ENCODE measurements at places on chromosomes 7 and 10.
A peak's percentile ranks its signal among the peaks of the same experiment; 100 is the strongest.

- H3K27me3 ChIP-seq = peaks cover 26% of the 10 kb centered on the region
- DNase-seq = no peak
- peaks cover 9% of the 10 kb centered on the region for H3K36me3 ChIP-seq
- no peak overlapping the region for H3K27ac ChIP-seq
- peaks cover 3% of the 10 kb centered on the region for H3K4me1 ChIP-seq
These were observed 800 bp downstream of the MINDY3 start for GRCh38 chr10:15859509-15859905.

- DNase-seq = no peak
- H3K27ac ChIP-seq = no peak overlapping the region
- H3K36me3 ChIP-seq = no peaks in the 10 kb centered on the region
- H3K27me3 ChIP-seq = no peaks in the 10 kb centered on the region
- H3K4me1 ChIP-seq = peaks cover 8% of the 10 kb centered on the region
These were observed 632.5 kb downstream of the TNS3 start for GRCh38 chr7:46949270-46949931.

DNA sequence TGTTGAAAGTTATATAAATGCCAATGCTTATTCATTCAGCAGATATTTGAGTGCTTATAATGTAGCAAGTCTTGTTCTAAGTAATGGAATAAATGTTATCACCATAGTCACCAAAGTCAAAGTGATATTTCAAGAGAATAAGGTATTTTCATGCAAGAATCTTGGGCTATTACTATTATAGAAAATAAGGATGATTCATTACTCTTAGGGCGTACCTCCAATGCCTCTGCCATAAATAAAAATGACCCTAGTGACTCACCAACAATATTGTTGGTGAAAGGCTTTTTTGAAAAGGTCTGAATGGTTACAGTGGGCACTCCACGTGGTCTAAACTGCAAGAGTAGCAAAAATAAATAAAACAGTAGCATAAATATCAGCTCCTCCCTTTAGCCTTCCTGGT lies 68.4 kb downstream of the RALA start:
- H3K4me1 ChIP-seq = no peaks in the 10 kb centered on the region
- peaks cover 67% of the 10 kb centered on the region for H3K36me3 ChIP-seq
- H3K4me3 ChIP-seq = no peak overlapping the region
- no peak for DNase-seq
- H3K27ac ChIP-seq = no peak overlapping the region
- H3K27me3 ChIP-seq = no peaks in the 10 kb centered on the region

GRCh38 chr10:6980353-6980752 lies 400.3 kb upstream of the PRKCQ start:
- H3K36me3 ChIP-seq = no peaks in the 10 kb centered on the region
- no peak for DNase-seq
- H3K27me3 ChIP-seq = no peaks in the 10 kb centered on the region

- H3K27me3 ChIP-seq = no peaks in the 10 kb centered on the region
- H3K27ac ChIP-seq = no peak overlapping the region
- no peak for DNase-seq
- H3K4me3 ChIP-seq = no peak overlapping the region
- no peaks in the 10 kb centered on the region for H3K4me1 ChIP-seq
- H3K36me3 ChIP-seq = peaks cover 5% of the 10 kb centered on the region
These were observed 16.3 kb downstream of the REEP3 start for GRCh38 chr10:63537536-63537935.

GRCh38 chr7:711093-711921 lies 15.2 kb upstream of the DNAAF5 start:
- no peaks in the 10 kb centered on the region for H3K36me3 ChIP-seq
- H3K4me1 ChIP-seq = no peaks in the 10 kb centered on the region
- H3K27me3 ChIP-seq = no peaks in the 10 kb centered on the region
- no peak overlapping the region for H3K27ac ChIP-seq
- DNase-seq = no peak

DNA sequence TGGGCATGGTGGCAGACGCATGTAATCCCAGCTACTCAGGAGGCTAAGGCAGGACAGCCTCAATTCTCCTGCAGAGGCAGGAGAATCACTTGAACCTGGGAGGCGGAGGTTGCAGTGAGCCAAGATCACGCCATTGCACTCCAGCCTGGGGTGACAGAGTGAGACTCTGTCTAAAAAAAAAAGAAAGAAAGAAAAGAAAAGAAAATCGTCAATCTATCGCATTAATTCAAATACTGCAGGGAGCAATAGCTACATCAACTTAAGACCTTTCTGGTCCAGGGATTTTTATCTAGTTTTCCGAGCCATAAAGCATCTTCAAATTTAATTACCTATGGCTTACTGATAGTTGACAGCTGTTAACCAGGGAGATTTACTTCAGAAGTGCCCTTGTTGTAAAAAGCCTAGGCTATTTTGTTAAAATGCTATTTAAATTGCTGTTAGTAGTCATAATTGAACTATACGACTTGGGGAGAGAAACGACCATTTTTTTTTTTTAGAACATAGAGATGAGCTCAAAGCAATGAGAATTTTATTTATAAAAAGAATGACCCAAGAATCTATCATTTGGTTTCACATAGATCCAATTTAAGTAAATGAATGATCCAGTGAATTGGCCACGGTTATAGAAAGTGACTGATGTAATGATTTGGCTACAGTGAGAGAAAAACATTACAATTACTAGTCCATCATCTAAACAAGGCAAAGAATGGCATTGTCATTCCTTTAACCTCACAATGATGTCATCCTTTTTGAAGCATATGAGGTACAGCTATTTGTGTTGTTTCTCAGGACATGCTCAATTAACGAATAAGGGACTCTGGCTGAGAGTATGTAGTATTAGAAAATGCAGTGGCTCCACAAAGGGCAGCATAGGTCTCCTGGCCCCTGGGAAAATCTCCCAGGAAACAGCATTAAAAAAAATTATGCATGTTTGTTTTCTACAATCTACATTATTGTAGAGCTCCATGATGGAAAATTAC lies 85.3 kb downstream of the SEMA3C start:
- peak overlapping the region; percentile 79 for H3K27ac ChIP-seq
- DNase-seq = no peak
- H3K4me1 ChIP-seq = peaks cover 7% of the 10 kb centered on the region
- no peaks in the 10 kb centered on the region for H3K27me3 ChIP-seq
- H3K4me3 ChIP-seq = no peak overlapping the region

DNA sequence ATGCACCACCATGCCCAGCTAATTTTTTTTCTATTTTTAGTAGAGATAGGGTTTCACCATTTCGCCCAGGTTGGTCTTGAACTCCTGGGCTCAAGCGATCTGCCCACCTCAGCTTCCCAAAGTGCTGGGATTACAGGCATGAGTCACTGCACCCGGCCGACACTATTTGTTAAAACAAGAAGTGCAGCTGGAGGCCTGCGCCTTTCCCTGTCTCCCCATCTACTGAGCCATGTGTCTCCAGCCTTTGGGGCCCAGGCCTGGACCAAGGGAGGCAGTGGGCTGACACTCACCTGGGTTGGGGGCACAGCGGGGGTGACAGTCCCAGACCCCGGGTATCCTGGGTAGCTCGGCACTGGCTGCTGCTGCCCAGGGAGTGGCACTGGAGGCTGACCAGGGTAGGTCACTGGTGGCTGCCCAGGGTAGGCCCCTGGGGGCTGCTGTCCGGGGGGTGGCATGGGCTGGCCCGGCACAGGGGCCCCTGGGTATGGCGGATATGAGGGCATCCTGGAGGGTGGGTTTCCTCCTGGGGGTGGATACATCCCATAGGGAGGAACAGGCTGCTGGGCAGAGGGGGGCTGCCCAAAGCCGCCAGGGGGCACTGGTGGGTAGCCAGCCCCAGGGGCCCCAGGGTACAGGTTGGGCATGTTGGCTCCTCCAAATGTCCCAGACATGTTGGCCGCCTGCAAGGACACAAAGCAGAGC lies 36.3 kb downstream of the PLAC9 start:
- no peaks in the 10 kb centered on the region for H3K4me1 ChIP-seq
- peaks cover 54% of the 10 kb centered on the region for H3K36me3 ChIP-seq
- H3K27ac ChIP-seq = no peak overlapping the region
- H3K27me3 ChIP-seq = no peaks in the 10 kb centered on the region

DNA sequence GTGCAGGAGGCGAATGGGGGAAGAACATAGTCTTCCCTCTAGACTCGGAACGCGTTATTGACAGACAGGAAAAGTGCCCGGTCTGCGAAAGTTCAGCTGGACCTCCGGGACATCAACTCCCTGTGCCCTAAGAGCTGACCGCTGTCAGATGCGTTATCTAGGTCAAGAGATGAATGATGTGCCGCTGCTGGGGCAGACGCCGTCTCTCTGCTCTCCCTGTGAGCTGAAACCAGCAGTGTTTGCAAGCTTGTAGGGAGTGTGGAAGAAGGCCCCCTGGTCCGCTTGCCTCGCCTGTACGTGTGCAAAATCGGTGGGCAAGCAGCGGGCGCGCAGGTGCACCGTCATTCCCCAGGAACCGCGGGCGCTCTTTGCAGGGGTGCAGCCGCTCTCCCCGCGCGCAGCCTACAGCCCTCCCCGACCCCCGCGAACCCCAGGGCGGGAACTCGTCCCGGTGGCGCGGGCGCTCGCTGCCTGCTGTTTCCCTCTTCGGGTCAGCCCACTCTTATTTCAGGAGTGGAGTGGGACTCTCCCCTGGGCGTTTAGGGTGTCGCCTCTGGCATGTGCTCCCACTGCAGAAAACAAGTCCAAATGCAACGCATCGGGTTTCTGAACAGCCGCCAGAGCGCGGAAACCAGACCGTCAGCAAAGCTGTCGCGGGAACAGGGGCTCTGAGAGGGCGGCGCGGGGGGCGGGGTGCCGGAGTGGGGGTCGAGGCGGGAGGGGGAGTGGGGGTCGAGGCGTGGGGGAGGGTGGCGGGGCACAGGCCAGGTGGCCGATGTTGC lies 1.8 kb upstream of the PFKFB3 start:
- peaks cover 23% of the 10 kb centered on the region for H3K4me1 ChIP-seq
- DNase-seq = peak; percentile 69
- H3K4me3 ChIP-seq = peak overlapping the region; percentile 73
- H3K27me3 ChIP-seq = peaks cover 15% of the 10 kb centered on the region

DNA sequence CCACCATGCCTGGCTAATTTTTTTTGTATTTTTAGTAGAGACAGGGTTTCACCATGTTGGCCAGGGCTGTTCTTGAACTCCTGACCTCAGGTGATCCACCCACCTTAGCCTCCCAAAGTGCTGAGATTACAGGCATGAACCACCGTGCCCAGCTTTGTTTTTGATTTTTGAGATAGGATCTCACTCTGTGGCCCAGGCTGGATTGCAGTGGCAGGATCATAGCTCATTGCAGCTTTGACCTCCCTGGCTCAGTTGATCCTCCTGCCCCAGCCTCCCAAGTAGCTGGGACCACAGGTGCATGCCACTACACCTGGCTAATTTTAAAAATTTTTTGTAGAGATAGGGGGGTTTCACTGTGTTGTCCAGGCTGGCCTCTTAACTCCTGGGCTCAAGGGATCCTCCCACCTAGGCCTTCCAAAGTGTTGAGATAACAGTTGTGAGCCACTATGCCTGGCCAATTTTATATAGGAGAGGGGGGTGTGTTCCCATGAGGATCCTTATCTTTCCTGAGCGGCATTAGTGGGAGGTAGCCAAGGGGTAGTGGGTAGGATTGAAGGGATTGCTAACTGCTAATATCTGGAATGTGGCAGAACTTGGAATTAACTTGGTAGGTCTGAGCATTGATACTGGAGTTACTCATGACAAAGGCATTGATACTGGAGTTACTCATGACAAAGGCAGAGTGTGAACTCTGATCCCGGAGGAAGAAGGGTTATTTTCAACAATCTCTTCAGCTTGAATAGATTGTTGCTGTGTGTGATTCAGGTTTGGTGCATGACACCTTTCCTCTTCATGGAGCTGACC lies 1.0 kb upstream of the NOLC1 start:
- DNase-seq = no peak
- peak overlapping the region; percentile 70 for H3K4me3 ChIP-seq
- no peaks in the 10 kb centered on the region for H3K27me3 ChIP-seq
- H3K4me1 ChIP-seq = peaks cover 3% of the 10 kb centered on the region
- H3K36me3 ChIP-seq = peaks cover 56% of the 10 kb centered on the region
- peak overlapping the region; percentile 94 for H3K27ac ChIP-seq

DNA sequence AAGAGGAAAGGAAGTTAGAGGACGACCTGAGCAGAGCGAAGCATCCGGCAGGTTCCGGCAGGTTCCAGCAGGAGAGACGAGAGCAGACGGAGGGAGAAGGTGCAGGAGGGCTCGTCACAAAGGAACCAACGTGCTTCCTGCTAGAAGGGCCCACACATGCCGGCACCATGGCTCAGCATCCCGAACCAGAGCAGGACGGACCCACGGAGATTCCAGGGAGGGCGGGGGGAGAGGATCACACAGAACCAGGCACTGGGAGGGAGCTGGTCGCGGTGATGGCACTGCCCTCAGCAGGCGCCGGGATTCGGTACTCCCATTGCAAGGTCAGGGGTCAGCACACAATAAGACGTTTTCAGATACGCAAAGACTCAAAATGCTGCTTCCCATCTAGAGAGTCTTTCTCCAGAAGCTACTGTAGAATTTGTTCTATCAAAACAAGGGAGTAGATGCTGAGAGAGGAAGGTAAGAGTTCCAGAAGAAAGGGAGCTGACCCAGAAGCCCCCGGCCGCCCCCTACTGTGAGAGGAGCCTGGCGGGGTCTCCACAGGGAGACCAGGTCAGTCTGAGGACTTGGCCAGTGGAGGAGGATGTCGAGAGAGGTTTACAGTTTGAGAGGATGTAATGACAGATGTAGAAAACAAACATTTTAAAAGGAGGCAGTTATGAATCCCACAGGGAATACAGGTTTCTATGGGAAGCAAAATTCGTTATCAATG lies 23.6 kb upstream of the PWWP2B start:
- H3K27me3 ChIP-seq = no peaks in the 10 kb centered on the region
- H3K27ac ChIP-seq = no peak overlapping the region
- no peaks in the 10 kb centered on the region for H3K36me3 ChIP-seq
- H3K4me3 ChIP-seq = no peak overlapping the region
- no peak for DNase-seq

DNA sequence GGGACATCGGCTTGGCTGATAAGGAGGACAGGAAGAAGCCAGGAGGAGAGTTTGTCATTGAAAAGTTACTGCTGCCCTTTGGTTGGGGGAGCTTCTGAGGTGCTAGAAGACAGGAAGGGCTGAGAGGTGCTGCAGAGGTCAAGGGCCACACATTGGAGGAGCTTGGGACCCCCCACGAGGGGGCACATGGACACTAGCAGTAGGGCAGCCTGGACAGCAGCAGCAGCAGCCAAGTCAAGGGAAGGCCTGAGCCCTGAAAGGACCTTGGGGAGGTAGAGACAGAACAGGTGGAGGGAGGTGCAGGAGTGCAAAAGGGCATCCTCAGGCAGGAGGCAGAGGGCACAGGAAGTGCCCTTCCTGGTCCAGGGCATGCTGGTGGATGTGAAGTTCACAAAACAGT lies 439.7 kb upstream of the IGFBP3 start:
- H3K4me1 ChIP-seq = no peaks in the 10 kb centered on the region
- H3K27ac ChIP-seq = no peak overlapping the region
- no peaks in the 10 kb centered on the region for H3K27me3 ChIP-seq
- no peaks in the 10 kb centered on the region for H3K36me3 ChIP-seq

Measured in endodermal cell (in vitro differentiated cells).